ENCODE measurements at places on chromosomes 2 and 18.

DNA sequence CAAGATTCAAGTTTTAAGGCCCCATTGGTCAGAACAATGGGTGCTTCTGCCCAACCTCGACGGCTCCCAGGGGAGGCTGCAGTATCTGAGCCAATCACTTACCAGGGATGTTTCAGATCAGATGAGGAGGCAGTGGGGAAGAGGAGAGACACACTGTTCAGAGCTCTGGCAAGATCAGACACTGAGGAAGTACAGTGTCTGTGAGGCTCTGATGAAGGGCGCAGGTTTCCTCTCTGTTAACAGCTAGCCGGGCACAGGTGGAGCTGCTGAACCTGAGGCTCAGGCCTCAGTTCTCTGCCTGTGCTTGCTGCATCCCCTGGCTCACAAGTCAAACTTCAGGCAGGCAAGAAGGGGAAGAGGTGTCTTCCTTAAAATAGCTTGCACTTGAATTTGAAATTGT, 69.7 kb downstream of the TPO start:
- no peak for DNase-seq

DNA sequence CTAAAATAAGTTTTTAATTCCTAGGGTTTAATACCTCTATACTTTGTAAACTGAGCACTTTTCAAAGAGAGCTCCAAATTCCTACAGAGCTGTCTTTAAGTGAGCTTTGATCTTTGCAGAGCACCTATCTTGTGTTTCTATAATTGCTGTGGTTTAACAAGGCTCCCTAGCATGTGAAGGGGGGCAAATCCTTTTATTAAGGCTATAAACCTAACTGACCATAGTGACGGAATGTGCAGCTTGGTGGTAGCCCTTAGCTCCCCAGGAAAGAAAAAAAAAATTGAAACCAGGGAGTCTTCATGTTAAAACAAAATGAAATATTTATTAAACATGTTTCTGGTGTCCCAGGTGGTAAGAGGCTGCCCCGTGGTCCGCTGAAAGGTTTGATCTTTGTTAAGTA, 78.6 kb upstream of the ETAA1 start:
- no peak for DNase-seq

- DNase-seq = no peak
Observed at GRCh38 chr2:75320898-75321598, 121.7 kb upstream of the TACR1 start.

GRCh38 chr2:176096986-176097819, 2.4 kb upstream of the HOXD12 start:
- DNase-seq = no peak

GRCh38 chr2:27133195-27133875, 1.1 kb downstream of the PREB start:
- no peak for DNase-seq

- DNase-seq = no peak
Observed at GRCh38 chr2:75379476-75380210, 180.3 kb upstream of the TACR1 start.

DNA sequence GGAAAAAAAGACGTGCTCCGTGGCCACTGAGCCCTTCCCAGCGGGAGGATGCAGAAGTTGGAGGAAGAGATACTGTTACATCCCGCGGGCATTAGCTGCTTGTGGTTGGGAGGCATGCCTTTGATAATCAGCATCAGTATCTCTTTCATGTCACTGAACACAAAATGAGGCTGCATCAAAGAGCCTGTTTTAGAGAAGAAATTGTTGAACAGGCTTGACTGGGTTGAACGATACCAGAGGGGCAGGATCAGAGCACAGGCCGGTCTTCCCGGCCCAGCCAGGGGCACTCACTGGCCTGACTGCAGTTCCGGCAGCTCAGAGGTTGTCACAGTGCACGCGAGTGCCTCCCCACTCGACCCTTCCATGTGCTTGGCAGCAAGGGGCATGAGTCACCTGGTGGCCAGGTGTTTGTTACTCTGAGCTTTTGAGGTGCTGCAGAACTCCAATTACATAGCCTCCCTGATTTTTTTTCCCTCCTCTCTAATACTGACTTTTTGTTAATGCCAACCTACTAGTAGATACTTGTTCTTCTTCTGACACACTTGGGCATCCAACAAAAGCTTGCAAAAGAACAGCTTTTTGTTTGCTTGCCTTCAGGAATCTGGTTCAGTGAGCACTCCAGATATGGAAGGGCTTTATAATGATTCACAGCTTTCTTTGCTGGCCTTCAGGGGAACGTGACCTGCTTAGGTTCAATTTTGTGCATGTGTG, 121.6 kb downstream of the VAPA start:
- DNase-seq = no peak

GRCh38 chr2:72367530-72368225, 220.0 kb upstream of the CYP26B1 start:
- DNase-seq = no peak

GRCh38 chr18:13178976-13179375, 39.6 kb upstream of the LDLRAD4 start:
- DNase-seq = no peak

- no peak for DNase-seq
Observed at GRCh38 chr18:5521000-5521399, 22.8 kb downstream of the EPB41L3 start.

- no peak for DNase-seq
Observed at GRCh38 chr18:56986829-56987228, 160.1 kb upstream of the BOD1L2 start.

GRCh38 chr2:145043399-145043834, 523.5 kb upstream of the ZEB2 start:
- no peak for DNase-seq

DNA sequence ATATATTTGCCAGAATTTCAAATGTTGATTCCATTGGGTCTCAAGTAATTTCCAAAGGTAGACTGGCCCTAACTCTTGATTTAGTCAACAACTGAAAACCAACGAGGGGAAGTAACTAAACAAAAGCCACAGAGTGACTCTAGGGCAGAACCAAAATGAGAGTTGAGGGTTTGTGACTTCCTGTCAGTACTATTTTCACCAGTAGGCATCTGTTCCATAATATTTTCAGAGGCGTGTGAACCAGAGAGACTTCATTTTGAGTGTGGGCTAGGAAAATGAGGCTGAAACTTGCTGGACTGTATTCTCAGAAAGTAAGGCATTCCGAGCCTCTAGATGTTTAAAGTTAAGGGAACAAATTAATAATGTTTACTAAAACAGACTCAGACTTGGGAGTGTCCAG, 70.6 kb downstream of the GDF7 start:
- DNase-seq = no peak

DNA sequence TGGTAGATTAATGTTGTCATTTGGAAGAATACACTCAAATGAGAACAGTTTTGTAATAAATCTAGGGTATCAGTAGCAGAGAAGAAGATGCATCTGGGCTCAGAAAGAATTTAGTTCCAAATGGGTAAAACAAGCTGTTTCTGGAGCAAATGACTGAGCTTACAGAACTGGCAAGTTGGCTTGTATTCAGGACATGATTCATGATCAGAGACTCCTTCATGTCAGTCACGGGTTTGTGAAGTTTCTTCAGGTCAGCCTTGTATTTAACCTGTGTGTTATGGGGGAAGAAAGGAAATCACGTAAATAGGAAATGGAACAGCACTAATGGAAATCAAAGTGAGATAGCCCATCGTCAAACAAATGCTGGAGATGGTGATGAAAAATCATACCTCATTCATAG, 109.1 kb downstream of the RIF1 start:
- DNase-seq = no peak

GRCh38 chr2:133252780-133253355, 315.4 kb downstream of the NCKAP5 start:
- no peak for DNase-seq

GRCh38 chr2:43100362-43100882, 126.0 kb downstream of the ZFP36L2 start:
- no peak for DNase-seq

GRCh38 chr2:105385731-105386540, 12.9 kb downstream of the FHL2 start:
- no peak for DNase-seq

DNA sequence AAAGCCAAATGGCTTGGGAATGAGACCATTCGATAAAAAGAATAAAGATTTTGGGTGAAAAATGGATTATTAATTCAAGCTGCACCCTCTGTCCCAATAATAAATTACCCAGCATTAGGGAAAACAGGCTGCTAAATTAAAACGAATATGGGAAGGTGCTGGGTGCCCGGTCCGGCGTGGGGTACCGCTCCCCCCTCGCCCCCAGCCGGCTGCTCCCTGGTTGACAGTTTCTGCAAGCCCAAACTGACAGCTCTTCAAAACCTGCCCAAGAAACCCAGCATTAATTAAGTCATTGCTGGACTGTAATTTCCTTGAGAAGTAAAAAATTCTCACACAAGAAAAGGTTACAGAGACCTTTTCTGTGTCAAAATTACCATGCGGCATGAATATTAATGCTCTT, 98.6 kb downstream of the PTGR3 start:
- no peak for DNase-seq

- DNase-seq = no peak
Observed at GRCh38 chr18:41617647-41618046, 337.4 kb upstream of the PIK3C3 start.

GRCh38 chr2:239918749-239919148, 106.4 kb downstream of the NDUFA10 start:
- DNase-seq = no peak

- DNase-seq = no peak
Observed at GRCh38 chr2:11642972-11643371, 27.0 kb downstream of the NTSR2 start.

GRCh38 chr18:6444466-6445228, 29.9 kb upstream of the L3MBTL4 start:
- no peak for DNase-seq

DNA sequence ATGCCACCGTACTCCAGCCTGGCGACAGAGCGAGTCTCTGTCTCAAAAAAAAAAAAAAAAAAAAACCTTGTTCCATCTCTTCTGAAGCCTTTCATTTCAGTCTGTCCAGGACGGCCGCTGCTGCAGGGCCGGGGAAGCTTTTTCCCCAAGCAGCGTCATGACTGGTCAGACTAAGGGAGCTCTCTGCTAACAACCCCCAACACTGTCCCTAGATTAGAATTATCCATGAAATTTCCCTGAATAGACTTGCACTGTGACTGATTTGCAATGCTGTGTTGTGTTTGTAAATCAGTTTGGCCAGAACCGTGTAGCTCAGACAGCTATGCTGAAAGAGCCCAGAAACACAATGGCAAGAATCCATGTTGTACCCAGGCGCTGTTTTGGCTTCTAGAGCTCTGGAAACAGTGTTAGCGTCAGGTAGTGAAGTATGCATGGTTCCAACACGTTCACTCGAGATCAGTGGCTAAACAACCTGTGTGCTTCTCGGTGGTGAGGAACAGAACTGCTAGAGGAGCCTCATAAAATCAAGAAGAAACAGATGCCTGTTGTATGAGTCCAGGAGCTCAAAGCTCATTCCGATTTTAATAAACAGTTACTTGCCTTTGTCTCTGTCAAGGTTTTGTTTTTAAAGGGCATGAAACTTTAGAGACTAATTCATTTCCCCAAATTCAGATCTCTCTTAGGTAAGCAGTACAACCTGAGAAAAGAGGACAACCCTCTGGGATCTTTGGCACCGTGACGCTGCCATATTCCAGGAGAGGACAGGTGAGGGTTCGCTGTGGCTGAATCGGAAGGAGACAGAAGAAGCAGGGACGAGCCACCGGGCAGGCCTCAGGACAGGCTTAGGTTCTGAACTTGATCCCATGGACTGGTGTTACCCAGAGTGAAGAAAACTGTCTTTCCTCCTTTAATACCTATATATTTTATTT, 43.5 kb downstream of the GORASP2 start:
- no peak for DNase-seq

GRCh38 chr2:190583507-190584337, 49.2 kb upstream of the NEMP2 start:
- DNase-seq = no peak

GRCh38 chr18:73777356-73778031, 370.1 kb downstream of the FBXO15 start:
- no peak for DNase-seq

DNA sequence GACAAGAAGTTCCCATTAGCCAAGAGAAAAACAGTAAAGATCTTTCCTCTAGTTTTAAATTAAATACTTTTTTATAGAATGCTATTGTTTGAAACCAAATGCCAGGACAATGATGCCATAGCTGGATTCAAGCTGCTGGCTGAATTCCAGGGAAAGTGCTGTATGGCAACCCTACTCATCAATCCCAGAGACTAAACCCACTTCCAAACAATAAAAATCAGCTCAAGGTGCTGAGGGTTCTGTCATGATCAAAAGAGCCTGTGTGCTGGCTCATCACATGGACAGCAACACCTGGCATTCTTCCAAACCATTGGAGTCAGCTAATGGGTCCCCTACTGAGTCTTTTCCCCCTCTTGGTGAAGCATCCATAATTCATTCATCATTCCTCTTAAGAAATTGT, 53.7 kb upstream of the PARD3B start:
- DNase-seq = no peak

- no peak for DNase-seq
Observed at GRCh38 chr2:24915796-24916195, 4.2 kb downstream of the ADCY3 start.

DNA sequence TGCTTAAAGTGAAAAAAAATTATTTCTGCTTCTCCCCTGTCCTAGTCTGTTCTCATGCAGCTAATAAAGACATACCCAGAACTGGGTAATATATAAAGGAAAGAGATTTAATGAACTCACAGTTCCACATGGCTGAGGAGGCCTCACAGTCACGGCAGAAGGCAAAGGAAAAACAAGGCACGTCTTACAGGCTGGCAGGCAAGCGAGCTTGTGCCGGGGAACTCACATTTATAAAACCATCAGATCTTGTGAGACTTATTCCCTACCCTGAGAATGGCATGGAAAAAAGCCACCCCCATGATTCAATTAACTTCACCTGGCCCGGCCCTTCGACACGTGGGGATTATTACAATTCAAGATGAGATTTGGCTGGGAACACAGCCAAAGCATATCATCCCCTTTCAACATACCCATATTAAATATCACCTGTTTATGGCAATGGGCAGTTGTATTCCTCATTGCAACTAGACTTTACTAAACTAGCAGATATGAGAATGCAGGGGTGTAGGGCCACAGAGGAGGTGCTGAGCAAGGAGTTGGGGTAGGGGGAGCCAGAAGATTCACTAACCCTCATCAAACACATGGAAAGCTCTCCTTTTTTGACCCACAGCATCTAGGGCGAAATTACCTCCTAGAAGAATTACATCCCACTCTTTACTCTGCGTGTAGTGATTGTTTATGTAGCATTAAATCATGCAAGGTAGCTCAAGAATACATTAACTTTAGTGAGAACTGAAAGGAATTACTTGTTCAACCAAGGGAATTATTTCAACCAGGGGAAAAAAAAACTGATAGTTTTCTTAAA, 183.3 kb upstream of the DOK6 start:
- no peak for DNase-seq

GRCh38 chr2:33859811-33860461, 260.8 kb upstream of the FAM98A start:
- DNase-seq = no peak

GRCh38 chr18:49608366-49609255, 46.8 kb downstream of the LIPG start:
- DNase-seq = no peak

DNA sequence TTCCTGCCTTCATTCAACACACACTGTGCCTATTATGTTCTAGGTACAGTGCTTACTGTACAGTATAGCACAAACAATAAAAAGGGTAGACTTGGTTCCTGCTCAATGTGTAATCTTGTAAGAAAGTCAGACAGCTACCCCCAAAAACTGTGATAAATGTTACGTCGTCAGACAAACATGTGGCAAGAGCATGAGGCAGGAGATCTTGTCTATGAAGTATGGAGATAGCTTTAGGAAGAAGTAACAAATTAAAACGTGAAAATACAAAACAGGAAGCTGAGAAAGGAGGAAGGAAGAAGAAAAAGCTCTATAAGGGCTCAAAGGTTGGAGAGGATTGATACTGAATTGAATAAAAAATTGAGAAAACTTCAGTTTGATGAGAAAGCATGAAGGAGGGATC, 276.2 kb upstream of the HNRNPA3 start:
- DNase-seq = no peak

- DNase-seq = no peak
Observed at GRCh38 chr18:68997845-68998244, 200.0 kb downstream of the CCDC102B start.
